SK-N-DZ (cell line): ENCODE measurements at places on chromosomes 4 and X.

- DNase-seq = no peak
These were observed 89.8 kb downstream of the EMCN start for GRCh38 chr4:100428051-100428450.

DNA sequence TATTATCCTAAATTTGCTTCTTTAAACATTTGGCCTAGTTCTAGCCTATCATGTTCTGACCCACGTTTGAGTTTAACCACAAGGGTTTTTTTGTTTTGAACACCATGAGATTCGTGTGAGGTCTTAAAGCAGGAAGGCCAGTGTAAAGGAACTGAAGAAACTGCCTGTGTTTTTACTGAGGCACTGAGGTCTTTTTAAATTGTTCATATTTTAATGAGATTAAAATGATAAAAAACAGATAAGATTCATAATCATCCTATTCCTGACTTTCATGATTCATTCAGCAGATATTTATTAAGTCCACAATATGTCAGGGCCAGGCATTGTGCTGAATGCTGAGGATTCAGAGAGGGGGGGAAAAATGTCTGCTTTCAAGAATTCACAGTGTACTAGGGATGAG lies 3.2 kb downstream of the RPS6KA3 start:
- no peak for DNase-seq

GRCh38 chr4:138138774-138139173 lies 103.4 kb downstream of the SLC7A11 start:
- no peak for DNase-seq

GRCh38 chr4:107034091-107034995 lies 1.8 kb downstream of the DKK2 start:
- peak; percentile 11 for DNase-seq

DNA sequence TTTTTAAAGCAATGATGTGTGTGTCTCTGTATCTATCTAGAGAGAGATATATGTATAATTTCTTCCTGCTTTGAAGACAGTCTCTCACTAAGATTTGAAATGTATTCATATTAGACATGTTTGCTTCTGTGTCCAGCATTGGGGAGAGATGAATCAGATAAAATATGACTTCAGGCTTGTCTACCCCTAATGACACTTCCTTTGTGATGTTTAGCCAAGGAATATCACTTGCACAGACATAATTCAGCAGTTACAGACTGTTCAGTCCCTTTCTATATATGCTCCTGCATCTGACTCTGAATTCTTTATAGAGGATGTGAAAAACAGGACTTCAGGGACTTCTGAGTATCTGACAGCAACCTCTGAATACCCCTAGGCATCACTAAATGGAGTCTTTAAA lies 158.4 kb downstream of the DCLK2 start:
- no peak for DNase-seq

GRCh38 chr4:113109106-113109718 lies 59.8 kb downstream of the ANK2 start:
- DNase-seq = no peak

- DNase-seq = no peak
These were observed 98.3 kb upstream of the ANKRD50 start for GRCh38 chr4:124810827-124811226.

- no peak for DNase-seq
These were observed 2.0 kb downstream of the GJB1 start for GRCh38 chrX:71225009-71225408.

GRCh38 chrX:65480960-65481359 lies 53.6 kb downstream of the LAS1L start:
- no peak for DNase-seq
